NCI-H69 (cell line): ENCODE measurements at places on chromosomes 6 and 20.

DNA sequence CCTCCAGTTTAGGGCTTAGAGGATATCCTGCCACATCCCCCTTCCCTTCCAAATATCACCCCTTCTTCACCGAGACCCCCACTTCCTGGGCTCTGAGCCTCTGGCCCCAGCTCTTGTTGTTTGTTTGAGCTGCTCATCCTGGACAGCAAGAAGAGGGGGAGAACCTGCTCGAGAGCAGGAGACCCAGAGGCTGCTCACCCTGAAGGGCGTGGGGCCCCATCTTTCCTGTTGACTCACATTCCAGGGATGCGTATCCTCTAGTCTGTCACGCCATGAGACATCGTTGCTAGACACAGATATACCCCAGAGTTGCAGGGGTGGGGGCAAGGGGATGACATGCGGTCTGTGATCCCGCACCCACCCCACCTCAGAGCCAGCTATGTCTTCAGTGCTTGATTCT is 5.7 kb upstream of the TNXB start:
- DNase-seq: no peak

- DNase-seq: no peak
Observed at GRCh38 chr6:162260027-162260426, 467.5 kb downstream of the PRKN start.

DNA sequence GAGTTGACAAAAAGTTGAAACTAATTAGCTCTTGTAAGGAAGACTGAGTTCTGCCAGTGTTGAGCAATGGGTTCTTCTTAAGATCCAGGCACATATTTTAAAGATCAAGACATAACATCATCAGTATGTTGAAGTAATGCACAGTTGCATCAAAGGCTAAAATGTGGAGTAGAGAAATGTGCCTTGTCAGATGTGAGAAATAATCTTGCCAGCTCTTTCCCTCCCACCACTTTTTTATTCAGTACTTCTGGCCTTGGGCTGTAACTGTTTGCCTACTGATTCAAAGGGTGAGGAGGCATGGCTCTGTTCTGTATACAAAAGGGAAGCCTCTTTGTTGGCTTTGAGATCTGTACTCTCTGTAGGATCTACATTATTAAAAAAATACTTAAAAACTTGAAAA is 13.1 kb downstream of the PKIB start:
- DNase-seq: peak; percentile 93

GRCh38 chr6:168030218-168030746 is 32.8 kb downstream of the KIF25 start:
- no peak for DNase-seq
